ENCODE measurements at places on chromosomes 1 and 21. TPM values are rescaled to one million over a fixed set of nuclear protein-coding genes. Genes with fewer than 3 reads are reported as not detected.
A peak's percentile ranks its signal among the peaks of the same experiment; 100 is the strongest.

DNA sequence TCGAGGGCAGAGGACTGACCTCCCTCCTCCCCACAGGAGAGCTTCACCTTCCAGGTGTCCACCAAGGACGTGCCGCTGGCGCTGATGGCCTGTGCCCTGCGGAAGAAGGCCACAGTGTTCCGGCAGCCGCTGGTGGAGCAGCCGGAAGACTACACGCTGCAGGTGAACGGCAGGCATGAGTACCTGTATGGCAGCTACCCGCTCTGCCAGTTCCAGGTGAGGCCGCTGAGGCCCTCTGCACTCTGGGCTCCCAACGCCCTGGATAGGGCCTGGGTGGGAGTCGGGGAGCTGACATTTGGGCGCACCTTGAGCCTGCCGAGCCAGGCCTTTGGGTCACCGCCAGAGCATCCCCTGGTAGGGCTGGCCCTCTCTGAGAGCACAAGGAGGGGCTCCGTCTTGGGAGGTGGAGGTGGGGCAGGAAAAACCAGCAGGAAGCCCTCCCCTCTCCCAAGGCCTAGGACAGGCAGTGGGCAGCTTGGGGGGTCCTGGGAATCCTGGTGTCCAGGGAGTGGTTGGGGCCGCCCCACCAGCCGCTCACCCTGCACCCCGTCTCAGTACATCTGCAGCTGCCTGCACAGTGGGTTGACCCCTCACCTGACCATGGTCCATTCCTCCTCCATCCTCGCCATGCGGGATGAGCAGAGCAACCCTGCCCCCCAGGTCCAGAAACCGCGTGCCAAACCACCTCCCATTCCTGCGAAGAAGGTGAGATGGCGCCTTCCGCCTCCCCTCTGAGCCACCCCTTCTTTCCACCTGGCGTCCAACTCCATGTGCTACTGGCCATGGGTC, 65.1 kb downstream of the PIK3CD start:
- no peaks in the 10 kb centered on the region for H3K27me3 ChIP-seq
- no peaks in the 10 kb centered on the region for H3K36me3 ChIP-seq
- H3K4me3 ChIP-seq: no peak overlapping the region

- H3K36me3 ChIP-seq: no peaks in the 10 kb centered on the region
- H3K4me3 ChIP-seq: no peak overlapping the region
- H3K27ac ChIP-seq: peak overlapping the region; percentile 17
- DNase-seq: peak; percentile 38
- H3K4me1 ChIP-seq: no peaks in the 10 kb centered on the region
- H3K27me3 ChIP-seq: no peaks in the 10 kb centered on the region
Observed at GRCh38 chr1:175129997-175130648, 62.5 kb downstream of the KIAA0040 start.

GRCh38 chr1:219724440-219724839, 111.5 kb upstream of the ZC3H11B start:
- H3K4me1 ChIP-seq: no peaks in the 10 kb centered on the region
- no peaks in the 10 kb centered on the region for H3K27me3 ChIP-seq
- no peak overlapping the region for H3K4me3 ChIP-seq
- H3K36me3 ChIP-seq: no peaks in the 10 kb centered on the region
- H3K27ac ChIP-seq: no peak overlapping the region
- no peak for DNase-seq

DNA sequence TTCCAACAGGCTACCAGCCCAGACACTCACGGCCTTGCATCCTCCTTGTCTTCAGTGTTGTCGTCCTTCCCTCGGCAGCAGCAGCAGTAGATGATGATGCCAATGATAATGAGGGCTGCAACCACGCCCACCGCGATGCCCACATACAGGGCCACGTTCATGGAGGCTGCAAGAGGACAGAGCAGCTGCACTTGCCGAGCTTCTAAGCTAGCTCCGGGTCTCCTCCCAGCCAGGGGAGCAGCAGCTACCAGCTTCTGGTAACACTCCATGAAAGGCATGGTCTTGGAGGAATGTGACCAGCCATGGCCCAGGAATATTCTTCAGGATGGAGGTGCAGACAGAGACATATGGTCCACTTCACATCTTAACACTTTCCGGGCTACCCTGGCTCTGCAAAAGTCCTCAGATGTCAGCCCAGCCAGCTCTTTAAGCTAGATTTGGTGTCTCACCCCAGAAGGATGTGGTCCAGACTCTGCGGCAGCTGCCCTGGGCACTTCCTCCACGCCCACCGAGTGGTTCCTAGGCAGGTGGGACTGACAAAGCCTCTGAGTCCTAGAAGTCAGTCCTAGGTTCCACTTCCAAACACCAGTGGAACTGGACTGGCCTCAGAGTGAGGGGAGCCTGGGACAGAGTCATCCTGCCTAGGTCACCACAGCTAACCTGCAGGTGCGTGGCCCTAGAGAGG, 35.1 kb downstream of the GPA33 start:
- H3K4me1 ChIP-seq: no peaks in the 10 kb centered on the region
- no peak for DNase-seq
- no peaks in the 10 kb centered on the region for H3K36me3 ChIP-seq
- no peak overlapping the region for H3K27ac ChIP-seq
- H3K4me3 ChIP-seq: no peak overlapping the region

GRCh38 chr1:116755066-116755465, 836 bp downstream of the CD2 start:
- H3K27ac ChIP-seq: no peak overlapping the region
- H3K27me3 ChIP-seq: no peaks in the 10 kb centered on the region
- H3K4me3 ChIP-seq: no peak overlapping the region
- DNase-seq: no peak

DNA sequence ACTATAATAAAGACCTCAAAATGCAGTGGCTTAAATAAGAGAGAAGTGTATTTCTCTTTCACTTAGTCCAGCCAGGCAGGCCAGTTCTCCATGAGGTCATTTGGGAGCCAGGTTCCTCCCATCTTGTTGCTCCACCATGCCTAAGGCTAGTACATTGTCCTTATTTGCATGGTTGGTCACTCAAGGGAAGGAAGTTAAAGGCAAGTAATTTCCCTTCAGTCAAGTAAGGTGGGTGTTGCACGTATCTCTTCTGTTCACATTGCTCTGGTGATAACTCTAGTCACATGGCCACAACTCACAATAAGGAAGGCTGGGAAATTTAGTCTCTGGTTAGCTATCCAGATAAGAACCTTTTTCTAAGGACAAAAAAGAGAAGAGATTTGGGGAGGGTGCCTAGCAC, 27.2 kb upstream of the TADA1 start:
- no peaks in the 10 kb centered on the region for H3K4me1 ChIP-seq
- H3K4me3 ChIP-seq: no peak overlapping the region
- no peak overlapping the region for H3K27ac ChIP-seq

GRCh38 chr1:205610036-205610435, 21.8 kb downstream of the ELK4 start:
- peak overlapping the region; percentile 40 for H3K27ac ChIP-seq
- H3K36me3 ChIP-seq: peaks cover 2% of the 10 kb centered on the region
- no peak overlapping the region for H3K4me3 ChIP-seq
- no peaks in the 10 kb centered on the region for H3K27me3 ChIP-seq

GRCh38 chr21:26137379-26138060, 33.0 kb downstream of the APP start:
- H3K27ac ChIP-seq: no peak overlapping the region
- no peaks in the 10 kb centered on the region for H3K4me1 ChIP-seq
- H3K4me3 ChIP-seq: no peak overlapping the region
- no peaks in the 10 kb centered on the region for H3K27me3 ChIP-seq
- DNase-seq: no peak

GRCh38 chr1:113095790-113096455, 22.9 kb downstream of the LRIG2 start:
- H3K27ac ChIP-seq: no peak overlapping the region
- no peaks in the 10 kb centered on the region for H3K27me3 ChIP-seq
- peaks cover 9% of the 10 kb centered on the region for H3K36me3 ChIP-seq
- no peaks in the 10 kb centered on the region for H3K4me1 ChIP-seq
- H3K4me3 ChIP-seq: no peak overlapping the region

DNA sequence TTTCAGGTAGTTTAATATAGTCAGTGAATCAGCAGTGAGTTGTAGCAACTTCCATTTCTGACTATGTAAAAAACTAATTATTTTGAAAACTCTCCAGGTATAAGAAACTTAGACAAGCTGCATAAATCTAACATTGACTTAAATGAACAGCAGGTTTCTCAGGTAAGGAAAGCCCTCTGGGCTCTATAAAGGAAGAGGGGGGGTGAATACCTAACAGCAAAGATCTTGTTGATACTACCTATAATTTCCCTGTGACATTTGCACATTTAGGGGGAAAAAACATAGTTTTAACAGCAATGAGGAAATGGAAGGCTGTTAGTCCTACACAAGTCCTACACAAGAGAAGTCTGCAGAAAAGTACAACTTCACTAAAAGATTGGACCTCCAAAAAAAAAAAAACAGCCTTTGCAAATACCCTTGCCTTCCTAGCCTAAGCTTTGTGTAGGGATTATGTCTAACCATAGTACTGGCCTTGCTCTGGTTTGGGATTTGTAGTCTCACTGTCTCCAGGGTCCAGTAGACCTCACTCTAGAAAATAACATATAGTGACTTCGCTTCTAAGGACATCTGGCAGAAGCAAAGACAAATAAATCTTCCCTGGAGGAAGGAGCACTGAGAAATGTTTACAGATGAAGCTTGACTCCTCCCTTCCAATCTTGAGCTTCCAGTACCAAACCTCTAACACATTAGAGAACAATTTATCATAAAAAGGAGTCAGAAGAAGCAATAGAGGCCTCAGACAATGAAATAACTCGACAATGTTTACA, 459.8 kb downstream of the DSCAM start:
- no peak overlapping the region for H3K4me3 ChIP-seq
- no peak overlapping the region for H3K27ac ChIP-seq
- no peak for DNase-seq
- H3K27me3 ChIP-seq: no peaks in the 10 kb centered on the region
- H3K4me1 ChIP-seq: peaks cover 7% of the 10 kb centered on the region

DNA sequence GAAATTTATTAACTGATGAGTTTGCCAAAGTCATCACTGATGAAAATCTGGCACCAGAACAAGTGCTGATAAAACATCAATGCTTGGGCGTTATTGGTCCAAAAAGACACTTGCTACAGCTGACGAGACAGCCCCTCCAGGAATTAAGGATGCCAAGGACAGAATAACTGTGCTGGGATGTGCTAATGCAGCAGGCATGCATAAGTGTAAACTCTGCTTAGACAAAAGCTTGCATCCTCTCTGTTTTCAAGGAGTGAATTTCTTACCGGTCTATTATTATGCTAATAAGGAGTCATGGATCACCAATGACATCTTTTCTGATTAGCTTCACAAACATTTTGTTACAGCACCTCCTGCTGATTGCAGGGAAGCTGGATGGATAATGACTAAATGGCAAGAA, 402.0 kb downstream of the LTN1 start:
- H3K4me3 ChIP-seq: no peak overlapping the region
- no peak overlapping the region for H3K27ac ChIP-seq
- no peaks in the 10 kb centered on the region for H3K36me3 ChIP-seq

- H3K4me1 ChIP-seq: peaks cover 7% of the 10 kb centered on the region
- DNase-seq: peak; percentile 44
- no peaks in the 10 kb centered on the region for H3K36me3 ChIP-seq
- no peak overlapping the region for H3K27ac ChIP-seq
- H3K4me3 ChIP-seq: no peak overlapping the region
Observed at GRCh38 chr1:228273720-228274451, 66.0 kb downstream of the OBSCN start.

- H3K4me3 ChIP-seq: no peak overlapping the region
- no peaks in the 10 kb centered on the region for H3K36me3 ChIP-seq
- peaks cover 2% of the 10 kb centered on the region for H3K4me1 ChIP-seq
- DNase-seq: peak; percentile 76
- H3K27me3 ChIP-seq: no peaks in the 10 kb centered on the region
Observed at GRCh38 chr1:241202401-241202800, 154.6 kb downstream of the RGS7 start.

- peak; percentile 81 for DNase-seq
- no peak overlapping the region for H3K27ac ChIP-seq
- H3K4me3 ChIP-seq: no peak overlapping the region
- H3K4me1 ChIP-seq: no peaks in the 10 kb centered on the region
Observed at GRCh38 chr1:24199291-24199900, 12.3 kb upstream of the IFNLR1 start.

DNA sequence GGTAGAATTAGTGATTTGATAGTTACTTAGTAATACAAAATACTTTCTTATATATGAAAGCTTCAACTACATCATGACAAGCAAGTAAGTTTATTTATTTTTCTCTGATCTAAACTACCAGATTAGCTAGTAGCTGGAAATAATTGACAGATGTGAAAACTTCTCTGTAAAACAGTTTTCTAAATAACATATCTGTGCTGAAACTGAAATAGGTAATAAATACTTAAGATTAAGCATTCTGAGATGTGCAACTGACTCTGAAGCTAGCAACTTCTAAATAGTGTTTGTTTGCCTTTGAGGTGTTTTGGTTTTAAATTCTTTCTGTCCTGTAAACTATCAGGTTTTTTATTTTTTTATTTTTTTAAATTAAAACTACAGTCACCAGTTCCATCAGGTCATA, 18.5 kb upstream of the LHX8 start:
- no peaks in the 10 kb centered on the region for H3K4me1 ChIP-seq
- no peak overlapping the region for H3K27ac ChIP-seq
- H3K27me3 ChIP-seq: no peaks in the 10 kb centered on the region
- no peaks in the 10 kb centered on the region for H3K36me3 ChIP-seq
- no peak overlapping the region for H3K4me3 ChIP-seq
- DNase-seq: no peak

- no peaks in the 10 kb centered on the region for H3K27me3 ChIP-seq
- no peak for DNase-seq
- H3K36me3 ChIP-seq: no peaks in the 10 kb centered on the region
- no peaks in the 10 kb centered on the region for H3K4me1 ChIP-seq
- H3K4me3 ChIP-seq: no peak overlapping the region
- no peak overlapping the region for H3K27ac ChIP-seq
Observed at GRCh38 chr21:31952828-31953227, 80.0 kb downstream of the HUNK start.

- H3K4me1 ChIP-seq: no peaks in the 10 kb centered on the region
- no peak overlapping the region for H3K27ac ChIP-seq
- H3K4me3 ChIP-seq: no peak overlapping the region
- no peaks in the 10 kb centered on the region for H3K27me3 ChIP-seq
- no peak for DNase-seq
Observed at GRCh38 chr1:215651867-215652266, 84.8 kb downstream of the KCTD3 start.

DNA sequence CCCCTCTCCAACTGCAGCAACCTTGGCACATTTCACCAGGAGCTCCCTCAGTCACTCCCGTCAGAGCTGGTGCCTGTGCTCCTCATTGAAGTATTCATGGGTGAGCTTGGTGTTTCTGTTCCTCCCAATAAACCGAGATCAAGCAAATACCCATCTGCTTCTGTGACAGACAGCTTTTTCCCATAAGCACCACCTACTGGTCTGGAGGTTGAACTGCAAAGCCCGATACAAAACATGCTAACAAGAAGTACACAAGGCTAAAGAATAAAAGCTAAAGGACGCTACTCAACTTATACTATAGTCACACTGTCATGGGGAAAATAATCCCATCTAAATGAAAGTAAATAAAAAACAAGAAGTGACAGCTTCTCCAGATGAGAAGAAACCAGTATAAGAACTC, 111.9 kb upstream of the C21orf91 start:
- DNase-seq: no peak
- H3K4me3 ChIP-seq: no peak overlapping the region
- H3K36me3 ChIP-seq: no peaks in the 10 kb centered on the region

Gene ATP1A4
- 0.19 TPM for total RNA-seq

Gene OR2L8
- total RNA-seq: not detected

Gene SHISAL2A
- 2.5 TPM for total RNA-seq

Gene LCA5L
- 4.3 TPM for total RNA-seq

Gene CACNA1S
- total RNA-seq: not detected

Gene NPHS2
- 1.2 TPM for total RNA-seq

Gene KLF17
- not detected for total RNA-seq

Gene CD247
- 7.7 TPM for total RNA-seq

Gene SCYL3
- 14.8 TPM for total RNA-seq

Gene SPRR2F
- total RNA-seq: not detected
